ENCODE measurements at places on chromosomes 1 and 21.

DNA sequence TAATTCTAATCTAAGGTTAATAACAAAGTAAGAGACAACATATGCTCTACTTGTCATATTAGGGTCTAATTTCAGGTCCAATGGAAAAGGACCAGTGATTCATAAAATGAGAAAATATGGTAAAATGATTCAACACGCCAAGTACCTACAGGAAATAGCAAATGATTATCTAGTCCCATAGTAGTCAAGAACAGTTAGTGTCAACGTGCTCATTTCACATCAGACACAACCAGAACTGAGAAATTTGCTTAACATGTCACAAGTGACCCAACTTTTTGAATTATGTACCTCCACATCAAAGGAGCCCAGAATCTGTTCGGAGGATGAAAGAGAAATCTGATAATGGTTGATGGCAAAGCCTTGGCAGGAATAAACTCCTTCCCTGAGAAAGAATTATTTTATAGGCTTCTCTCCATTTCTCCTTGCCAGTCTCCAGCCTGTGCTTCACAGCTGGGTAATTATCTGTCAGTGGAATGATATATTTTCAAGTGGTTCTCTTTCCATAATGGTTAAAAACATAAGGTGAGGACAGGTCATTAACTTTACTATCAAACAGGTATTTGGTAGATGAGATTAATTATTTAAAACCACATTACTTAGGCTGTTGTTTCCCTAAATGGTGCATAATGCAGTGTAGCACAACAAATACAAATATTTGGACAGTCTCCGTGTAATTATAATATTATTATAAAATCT is 83.2 kb downstream of the APP start:
- no peak for DNase-seq

- no peak for DNase-seq
These were observed 10.8 kb downstream of the UMODL1 start for GRCh38 chr21:42081931-42082381.

DNA sequence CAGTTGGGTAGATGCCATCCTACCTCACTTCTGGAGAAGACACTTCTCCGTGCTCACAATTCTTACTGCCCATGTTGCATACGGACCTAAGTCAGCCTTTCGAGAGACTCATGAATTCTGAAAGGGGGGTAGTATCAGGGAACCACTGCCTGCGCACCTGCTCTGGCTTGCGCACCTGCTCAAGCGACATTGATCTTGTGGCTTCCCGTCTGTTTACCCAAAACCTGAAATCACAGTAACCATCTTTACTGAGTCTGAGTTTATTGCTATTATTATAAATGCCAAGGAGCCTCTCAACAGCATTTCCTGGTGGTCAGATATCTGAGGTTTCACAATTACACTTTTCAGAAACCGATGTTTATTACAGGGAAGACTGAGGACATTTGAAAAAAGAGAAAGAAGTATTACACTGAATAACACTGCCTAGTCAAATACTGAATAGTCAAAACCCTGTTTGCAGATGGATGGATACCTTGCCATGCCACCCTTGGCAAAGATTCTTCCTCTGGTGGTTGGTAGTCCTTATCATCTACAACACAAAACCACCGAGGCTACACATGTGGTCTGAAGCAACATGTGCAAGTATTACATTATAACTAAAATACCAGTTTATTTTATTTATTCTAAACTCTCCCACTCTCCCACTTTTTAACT is 208.7 kb downstream of the SIPA1L2 start:
- DNase-seq = no peak

- DNase-seq = no peak
These were observed 463.5 kb downstream of the SMYD3 start for GRCh38 chr1:246043556-246043955.

- DNase-seq = no peak
These were observed 21.7 kb downstream of the RNF187 start for GRCh38 chr1:228508840-228509415.

GRCh38 chr1:101312147-101312546 is 75.3 kb downstream of the S1PR1 start:
- DNase-seq = no peak

DNA sequence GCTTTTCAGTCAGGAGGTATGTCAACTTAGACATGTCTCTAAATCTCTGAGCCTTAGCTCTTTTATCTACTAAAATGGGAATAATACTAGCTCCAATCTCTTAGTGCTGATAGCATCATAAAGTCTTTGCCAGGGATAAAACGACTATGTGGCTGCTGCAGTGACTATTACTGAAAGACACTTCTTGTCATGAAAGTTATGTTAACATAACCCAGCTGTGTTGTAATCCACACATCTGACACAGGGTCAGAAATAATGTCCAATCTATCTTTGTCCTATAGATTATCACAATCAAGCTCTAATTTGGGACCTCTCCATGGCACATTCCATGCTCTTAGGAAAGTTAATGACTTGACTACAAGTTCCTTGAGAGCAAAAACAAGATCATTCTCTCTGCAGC is 62.8 kb downstream of the JAK1 start:
- DNase-seq = no peak

DNA sequence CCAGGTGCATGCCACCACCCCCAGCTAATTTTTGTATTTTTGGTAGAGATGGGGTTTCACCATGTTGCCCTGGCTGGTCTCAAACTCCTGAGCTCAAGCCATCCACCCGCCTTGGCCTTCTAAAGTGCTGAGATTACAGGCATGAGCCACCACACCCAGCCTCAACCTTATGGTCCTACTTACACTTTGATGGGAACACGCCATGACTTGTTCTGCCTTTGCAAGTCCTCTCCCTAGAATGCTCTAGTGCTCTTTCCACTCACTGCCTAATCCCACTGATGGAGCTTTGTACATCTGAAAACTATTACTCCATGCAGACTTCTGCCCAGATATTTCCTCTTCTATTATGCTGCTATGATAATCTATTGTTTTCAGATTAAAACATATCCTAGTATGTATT is 174.3 kb downstream of the DAB1 start:
- DNase-seq = no peak

DNA sequence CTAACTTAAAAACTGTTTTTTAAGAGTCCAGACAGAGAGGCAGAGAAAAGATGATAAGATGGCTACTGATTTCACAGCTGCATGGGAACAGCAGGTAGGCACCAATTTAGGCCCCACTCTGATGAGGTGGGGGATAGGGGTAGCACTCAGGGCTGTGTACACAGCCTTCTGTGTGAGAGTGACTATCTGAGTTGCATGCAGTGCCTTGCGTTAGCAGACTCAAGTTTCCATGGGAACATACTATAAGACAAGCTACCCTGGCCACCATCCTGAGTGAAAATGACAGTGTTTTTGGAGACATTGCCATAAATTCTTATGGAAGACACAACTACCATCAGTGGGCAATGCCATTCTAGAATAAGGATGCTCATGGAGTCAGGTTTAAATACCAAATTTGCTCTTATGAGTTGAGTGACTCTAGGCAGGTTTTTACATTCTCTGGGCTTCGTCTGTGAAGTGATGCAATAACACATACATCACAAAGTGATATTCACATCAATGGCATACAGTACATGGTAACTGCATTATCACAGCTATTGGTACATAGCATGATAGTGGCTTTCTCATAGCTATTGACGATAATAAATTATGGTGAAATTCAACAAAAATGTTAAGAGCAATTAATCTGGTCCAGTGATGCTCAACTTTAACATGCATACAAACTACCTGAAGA is 30.5 kb downstream of the SLC9C2 start:
- DNase-seq = no peak

DNA sequence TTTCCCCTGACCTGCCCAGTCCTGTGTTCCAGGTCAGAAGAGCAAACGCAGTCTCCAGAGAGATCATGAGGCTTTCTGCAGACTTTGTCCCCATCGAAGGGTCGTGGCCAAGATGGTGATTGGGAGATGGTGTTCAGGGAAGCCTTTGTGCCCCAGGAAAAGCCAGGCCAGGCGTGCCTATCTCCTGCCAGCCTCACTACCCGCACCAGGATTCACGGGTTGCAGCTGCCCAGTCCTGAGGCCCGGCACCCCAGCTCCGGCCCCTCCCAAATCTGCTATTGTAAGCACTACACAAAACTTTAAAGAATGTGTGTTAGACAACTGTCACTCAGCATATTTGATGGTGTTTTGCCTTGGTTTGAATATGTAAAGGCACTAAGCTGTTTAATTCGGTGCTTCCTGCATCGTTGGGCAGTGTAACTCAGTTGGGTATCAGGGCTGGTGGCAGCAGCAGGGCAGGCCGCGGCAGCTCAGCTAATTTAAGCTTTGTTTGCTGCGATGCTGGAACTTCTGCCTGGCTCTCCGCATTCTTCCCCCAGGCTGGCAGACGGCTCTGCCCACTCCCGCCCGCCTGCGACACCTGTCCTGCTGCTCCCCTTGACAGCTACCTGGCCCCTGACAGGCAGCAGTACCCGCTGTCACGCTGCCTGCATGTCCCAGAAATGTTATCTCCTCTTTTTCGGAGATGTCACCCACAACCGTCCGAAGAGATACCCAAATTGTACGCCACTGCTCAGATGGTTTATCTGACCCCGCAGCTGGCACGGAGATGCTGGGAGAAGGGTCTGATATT is 209.0 kb upstream of the VAMP3 start:
- no peak for DNase-seq

DNA sequence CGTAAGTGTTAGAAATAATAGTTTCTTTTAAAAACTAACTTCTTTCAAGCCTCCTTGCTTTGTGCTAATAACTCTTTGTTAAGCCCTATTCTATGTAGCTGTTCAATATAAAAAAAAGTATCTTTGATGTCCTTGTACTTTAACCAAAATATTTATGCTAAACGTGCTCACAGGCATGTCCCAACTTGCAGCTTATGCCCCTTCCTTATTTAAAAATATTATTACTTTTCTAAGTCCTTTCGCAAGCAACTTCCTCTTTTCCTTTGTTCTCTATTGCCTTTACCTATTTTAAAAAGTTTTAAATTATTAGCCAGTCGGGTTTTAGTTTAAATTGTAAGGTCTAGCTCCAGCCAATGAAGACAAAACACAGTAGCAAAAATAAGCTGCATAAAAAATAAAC is 43.4 kb upstream of the NBPF3 start:
- no peak for DNase-seq

DNA sequence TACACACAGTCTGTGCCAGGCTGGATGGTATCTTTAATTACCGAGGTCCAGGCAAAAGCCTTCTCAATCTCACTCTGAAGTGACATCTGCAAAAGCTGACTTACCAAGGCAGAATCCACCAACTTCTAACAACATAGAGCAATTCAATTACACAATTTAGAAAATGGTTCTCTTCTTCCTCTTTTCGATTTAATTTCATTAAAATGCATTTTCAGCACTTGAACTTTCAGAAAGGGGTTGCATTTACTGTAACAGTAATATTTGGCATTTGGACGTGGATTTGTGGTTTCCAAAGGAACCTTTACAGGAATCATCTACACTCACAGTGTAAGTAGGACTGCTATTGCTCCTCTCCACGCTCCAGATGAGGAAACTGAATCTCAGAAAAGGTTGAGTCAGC is 53.3 kb downstream of the ERO1B start:
- no peak for DNase-seq

DNA sequence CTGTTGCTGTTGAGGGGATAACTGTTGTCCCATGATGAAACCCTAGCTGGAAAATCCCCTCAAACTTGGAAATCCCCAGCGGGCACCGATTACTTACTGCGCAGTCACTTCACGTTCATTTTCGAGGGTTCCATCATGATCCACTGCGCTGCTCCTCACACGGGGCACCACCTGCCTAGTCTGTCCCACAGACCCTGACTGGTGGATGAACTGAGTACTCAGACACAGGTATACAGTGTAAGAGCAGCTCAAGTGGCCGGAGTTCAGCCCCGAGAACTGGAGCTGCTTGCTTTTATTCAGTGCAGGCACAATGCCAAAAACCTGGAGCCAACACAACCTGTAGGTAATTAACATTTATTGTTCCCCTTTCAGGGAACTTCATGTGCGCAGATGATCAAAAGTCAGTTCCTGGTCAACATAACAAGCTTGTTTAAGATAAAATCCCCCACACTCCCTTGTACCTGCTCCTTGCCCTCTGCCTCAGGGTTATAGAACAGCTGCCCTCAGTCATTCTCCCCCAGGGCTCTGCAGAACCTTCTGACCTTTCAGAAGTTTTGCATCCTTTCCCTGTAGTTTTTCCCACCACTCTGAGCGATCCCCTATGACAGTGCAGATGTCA is 46.5 kb upstream of the PRELP start:
- DNase-seq = no peak

DNA sequence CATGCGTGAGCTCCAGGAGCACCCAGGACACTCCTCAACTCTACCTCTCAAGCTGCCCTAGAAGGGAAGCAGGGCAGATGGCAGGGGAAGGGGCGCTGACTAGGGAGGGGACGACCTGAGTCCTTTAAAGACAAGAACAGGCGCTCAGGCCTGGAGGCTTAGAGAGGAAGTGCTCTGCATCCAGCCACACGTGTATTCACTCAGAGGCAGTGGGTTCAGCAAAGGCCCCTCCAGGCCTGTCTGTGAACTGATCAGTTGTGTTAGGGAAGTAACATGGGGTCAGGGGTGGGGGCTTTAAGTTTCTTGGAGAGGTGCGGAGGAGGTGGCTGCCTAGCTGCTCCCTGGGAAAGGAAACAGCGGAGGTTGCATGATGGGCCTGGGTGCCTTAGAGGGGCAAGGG is 37.1 kb upstream of the ARF1 start:
- no peak for DNase-seq

- DNase-seq = no peak
These were observed at the start of gene FMN2 for GRCh38 chr1:240091614-240092300. FMN2 (plus strand) TSS chr1:240091883; CDS start chr1:240092110, 227 bp downstream.

GRCh38 chr1:64701886-64702285 is 43.0 kb upstream of the RAVER2 start:
- DNase-seq = no peak

GRCh38 chr21:27346041-27346448 is 379.2 kb upstream of the ADAMTS5 start:
- DNase-seq = no peak

DNA sequence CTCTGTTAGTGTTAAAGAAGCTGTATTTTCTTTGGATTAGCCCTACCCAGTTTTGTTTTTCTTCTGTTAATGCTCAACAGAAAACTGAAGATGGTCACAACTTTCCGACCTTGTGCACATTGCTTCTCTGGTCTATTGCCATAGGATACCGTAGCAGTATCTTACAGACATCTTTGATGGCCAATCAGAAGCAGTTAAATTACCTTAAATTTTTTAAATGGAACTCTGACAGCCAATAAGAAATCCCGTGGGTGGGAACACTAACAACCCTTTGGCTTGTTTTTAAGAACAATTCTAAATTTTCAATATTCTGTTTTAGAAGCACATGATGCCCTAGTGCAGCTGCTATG is 17.2 kb downstream of the NFYC start:
- DNase-seq = no peak

- no peak for DNase-seq
These were observed 659.0 kb downstream of the LTN1 start for GRCh38 chr21:28333578-28334075.

- DNase-seq = no peak
These were observed 17.0 kb upstream of the BLACAT1 start for GRCh38 chr1:205472737-205473441.

- no peak for DNase-seq
These were observed 40.9 kb downstream of the MTARC1 start for GRCh38 chr1:220827445-220828178.

GRCh38 chr1:219757890-219758289 is 145.0 kb upstream of the ZC3H11B start:
- DNase-seq = no peak

- DNase-seq = no peak
These were observed 510.5 kb downstream of the PLPP3 start for GRCh38 chr1:56068908-56069307.

Data from stimulated activated CD4-positive, alpha-beta T cell treated with anti-CD3 and anti-CD28 coated beads, Interleukin-4, amount 100 ng/mL, for 1 hour (primary cell).